Stimulated activated CD4-positive, alpha-beta T cell treated with anti-CD3 and anti-CD28 coated beads, Interleukin-4, amount 100 ng/mL, for 4 hours (primary cell): ENCODE measurements at places on chromosomes 13 and 19.

DNA sequence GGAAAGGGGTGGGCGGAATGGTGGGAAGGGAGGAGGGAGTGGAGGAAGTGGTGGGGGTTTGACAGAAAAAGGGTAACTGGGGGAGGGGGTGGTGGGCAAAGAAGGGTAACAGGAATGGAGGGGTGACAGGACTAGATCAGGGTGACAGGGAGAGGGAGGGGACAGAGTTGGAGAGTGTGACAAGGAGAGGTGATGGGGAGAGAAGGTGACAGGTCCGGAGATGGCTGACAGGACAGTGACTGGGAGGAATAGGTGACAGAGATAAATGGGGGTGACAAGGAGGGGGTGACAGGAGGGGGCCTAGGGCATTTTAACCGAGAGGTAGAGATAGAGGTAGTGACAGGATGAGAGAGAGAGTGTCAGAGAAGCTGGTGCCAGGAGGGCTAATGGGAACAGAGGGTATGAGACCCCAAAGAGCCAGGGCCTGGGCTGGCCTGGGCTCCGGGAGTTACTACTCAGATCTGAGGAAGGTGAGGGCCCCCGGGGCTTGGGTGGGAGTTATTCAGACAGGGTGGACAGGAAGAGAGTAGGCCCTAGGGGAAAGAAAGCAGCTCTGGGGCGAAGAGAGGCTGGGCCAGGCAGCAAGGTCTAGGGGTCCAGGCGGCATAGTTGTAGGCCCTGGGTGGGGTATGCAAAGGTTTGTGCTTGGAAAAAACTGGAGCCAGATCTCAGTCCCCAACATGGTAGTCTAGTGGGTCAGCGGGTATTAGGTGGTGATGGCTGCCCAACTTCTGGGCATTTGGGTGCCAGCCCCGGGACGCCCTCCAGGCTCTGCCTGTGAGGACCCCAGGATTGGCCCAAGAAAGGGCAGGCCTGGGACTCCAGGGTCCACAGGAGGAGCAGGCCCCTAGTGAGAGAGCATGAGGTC is 660 bp downstream of the CIC start:
- no peak for DNase-seq

DNA sequence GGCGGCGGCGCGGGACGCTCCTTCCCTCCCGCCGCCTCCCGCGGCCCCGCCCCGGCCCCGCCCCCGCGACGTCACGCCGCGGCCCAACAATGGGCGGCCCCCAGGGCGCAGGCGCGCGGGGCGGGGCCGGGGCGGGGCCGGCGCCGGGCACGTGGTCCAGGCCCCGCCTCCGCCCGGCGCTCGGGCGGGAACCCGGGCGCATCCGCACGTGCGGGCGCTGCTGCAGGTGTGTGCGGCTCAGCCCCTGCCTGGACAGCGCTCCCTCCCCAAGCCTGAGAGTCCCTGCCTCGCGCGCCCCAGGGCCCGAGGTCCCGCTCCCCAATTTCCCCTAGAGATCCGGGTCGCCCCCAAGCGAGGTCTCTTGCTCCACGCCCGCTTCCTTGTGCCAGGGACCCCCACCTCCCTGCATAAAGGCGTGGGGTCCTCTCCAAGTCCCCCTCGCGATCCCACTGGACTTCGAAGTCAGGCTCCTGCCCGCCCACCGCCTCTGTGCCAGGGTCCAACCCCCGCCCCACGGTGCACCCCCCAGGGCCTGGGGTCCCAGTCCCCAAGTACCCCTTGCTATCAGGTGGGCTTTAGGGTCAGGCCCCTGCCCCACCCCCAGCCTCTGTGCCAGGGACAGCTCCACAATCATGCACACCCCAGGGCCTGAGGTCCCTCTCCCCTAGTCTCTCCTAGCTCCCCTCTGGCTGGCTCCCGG is at the start of gene MEX3D:
Gene MEX3D (minus strand): TSS at position 6 of the 700 bp plus-strand sequence. CDS start 267 bp downstream, outside the sequence.
- DNase-seq = peak; percentile 88

- DNase-seq = no peak
Observed at GRCh38 chr19:5078182-5078581, 109.3 kb downstream of the KDM4B start.

DNA sequence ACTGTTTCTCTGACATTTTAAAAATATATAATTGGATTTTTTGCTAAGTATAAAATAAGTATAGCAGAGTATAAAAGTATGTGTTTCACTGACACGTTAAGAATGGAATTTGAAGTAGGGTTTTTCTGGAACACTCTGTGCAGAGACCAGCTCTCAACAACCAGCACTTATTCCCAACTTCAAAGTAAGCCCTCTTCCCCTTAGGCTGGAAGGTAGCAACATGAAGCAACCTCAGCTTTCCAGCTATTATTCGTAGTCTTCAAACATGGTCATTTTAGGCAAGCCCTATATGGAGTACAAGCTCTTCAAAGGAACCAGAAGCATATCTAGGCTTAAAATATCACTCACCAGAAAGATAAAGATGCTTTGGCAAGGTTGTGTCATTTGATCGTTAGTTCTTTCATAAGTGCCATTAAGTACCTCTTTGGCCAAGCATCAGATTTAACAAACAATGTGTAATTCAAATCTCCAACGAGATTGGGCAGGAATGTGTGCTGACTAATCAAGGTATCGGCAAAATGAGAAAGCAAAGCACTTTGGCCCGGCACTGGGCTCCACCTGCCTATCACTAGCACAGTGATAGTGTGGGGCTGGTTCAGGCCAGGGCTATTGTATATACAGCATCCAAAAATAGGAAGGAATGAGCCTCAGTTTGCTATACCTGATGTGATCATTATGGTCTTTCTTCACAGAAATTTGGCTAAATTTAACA is 95.9 kb upstream of the FREM2 start:
- no peak for DNase-seq

GRCh38 chr13:113852536-113853517 is 11.0 kb downstream of the GAS6 start:
- no peak for DNase-seq

- DNase-seq = no peak
Observed at GRCh38 chr19:7395360-7396066, 46.8 kb downstream of the ARHGEF18 start.

GRCh38 chr13:94073007-94073744 is 406.3 kb downstream of the DCT start:
- DNase-seq = no peak

- DNase-seq = no peak
Observed at GRCh38 chr19:47372603-47373002, 23.5 kb downstream of the DHX34 start.

- DNase-seq = no peak
Observed at GRCh38 chr13:84737661-84738060, 855.4 kb upstream of the SLITRK1 start.

DNA sequence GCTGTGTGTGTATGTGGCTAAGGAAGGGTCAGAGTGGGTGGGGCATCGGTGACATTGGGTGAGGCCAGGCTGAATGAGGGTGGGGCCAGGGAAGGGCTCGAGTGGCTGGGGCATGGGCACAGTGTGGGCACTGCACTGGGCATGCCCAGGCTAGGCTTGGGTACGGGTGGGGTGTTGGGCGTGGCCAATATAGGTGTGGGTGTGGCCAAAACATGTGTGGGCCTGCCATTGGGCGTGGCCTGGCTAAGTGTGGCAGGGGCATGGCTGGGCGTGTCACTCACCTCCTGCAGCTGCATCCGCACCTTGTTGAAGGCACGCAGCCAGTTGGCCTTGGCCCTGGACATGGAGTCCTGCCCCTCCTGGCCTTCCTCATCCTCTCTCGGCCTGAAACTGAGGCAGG is 33.2 kb downstream of the UNC13A start:
- no peak for DNase-seq

- no peak for DNase-seq
Observed at GRCh38 chr13:64684685-64685431, 2545.3 kb downstream of the PCDH9 start.

DNA sequence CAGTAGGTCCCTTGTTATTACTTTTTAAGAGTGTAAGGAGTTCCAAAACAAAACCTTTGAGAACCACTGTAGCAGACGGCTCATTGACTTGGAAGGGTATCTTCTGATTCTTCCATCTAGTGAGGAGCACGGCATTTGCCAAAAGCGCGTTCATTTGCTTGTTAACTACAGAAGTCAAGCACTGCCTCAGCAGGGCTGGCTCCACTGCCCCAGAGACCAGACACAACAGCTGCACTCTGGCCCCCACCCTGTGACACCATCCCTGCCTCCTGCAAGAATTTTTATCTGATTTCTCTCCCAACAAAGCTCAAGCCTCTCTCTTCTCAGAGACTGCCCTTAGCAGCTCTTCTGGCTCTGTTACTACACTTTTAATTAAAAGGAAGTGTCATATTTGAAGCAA is 20.7 kb upstream of the XPO4 start:
- no peak for DNase-seq

GRCh38 chr19:19662344-19662743 is 1.1 kb downstream of the ATP13A1 start:
- DNase-seq = no peak

DNA sequence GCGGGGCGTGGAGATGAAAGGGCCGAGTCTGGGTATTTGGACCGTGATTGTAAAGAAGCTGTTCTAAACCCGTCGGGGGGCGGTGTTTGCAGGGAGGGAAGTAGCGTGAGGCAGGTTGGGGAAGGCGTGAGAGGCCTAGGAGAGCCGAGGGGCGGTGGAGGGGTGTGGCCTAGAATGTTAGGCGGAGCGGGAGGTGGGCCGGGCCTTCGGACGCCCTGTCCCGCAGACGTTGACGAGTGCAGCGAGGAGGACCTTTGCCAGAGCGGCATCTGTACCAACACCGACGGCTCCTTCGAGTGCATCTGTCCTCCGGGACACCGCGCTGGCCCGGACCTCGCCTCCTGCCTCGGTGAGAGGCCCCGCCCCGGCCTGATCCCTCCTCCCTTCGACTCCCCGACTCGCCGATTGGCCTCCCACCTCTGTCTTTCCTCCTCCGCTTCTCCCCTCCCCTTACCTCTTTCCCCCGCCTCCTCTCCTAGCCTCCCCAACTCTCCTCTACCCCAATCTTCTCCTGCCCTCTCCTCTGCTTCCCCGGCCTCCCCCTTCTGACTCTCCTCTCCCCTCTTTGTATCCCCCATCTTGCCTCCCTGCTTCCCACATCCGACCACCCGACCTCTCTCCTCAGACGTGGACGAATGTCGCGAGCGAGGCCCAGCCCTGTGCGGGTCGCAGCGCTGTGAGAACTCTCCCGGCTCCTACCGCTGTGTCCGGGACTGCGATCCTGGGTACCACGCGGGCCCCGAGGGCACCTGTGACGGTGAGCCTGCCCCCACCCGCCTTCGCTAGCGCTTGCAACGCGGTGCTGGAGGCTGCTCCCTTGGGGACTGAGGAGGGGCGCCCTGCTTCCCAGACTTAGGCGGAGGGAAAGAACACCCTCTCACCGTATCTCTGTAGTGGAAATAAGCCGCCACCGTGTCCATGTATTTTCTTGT is 12.8 kb downstream of the LTBP4 start:
- DNase-seq = peak; percentile 85

DNA sequence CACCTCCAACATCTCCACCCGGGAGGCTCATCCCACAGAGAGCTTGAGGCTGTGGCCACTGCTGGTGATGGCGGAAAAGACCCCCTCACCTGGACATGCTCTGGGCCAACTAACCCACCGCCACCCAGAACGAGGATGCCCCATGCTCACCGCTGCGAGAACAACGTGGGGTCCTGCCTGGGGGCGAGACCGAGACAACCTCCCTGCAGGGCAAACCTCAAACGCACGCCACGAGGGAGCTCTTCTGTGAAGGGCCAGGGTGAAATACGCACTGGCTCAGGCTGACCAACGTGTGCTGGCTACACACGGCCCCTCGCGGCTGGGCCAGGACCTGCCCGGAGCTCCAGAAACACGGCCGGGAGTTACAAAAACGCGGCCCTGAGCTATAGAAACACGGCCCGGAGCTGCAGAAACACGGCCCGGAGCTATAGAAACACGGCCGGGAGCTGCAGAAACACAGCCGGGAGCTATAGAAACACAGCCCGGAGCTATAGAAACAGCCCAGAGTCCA is 19.0 kb upstream of the PLPP2 start:
- no peak for DNase-seq

DNA sequence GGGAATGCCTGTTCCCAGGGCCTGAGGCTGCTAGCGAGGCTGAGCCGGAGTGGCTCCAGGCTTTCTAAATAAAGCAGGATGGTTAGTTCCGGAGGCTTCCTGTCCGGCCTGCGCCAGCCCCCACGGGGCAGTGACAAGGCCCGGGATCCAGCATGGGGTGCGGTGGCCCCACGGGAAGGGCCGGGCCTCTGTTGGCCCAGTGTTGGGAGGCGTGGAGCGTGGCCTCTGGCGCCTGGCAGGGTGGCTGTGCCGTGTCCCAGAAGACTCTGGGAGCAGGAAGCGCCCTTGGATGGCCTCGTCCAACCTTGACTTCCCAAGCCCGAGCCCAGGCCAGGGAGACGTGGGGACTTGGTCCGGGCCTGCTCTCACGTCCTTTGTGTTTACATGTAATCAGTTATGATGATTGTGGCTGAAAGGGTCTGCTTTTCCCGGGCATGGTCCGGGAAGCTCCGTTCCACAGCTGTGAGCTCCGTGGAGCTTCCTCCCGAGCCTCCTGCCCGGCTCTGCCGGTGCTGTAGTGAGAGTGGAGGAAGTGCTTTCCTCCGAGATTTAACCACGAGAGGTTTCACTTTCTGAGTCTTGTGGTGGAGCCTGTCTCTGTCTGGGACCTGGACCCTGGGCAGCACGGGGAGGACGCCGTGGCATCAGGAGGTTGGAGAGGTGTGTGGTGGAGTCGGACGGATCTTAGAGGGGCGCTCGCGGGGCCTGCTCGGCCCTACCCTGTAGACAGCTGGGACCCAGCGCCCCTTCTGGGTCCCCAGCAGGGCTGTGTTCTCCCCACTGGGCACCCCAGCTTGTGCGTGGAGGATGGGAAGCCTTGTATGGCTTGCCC is 4.6 kb downstream of the GNA11 start:
- peak; percentile 4 for DNase-seq

GRCh38 chr13:97574926-97575325 is 141.0 kb downstream of the RAP2A start:
- DNase-seq = no peak

- DNase-seq = no peak
Observed at GRCh38 chr13:30145709-30146367, 161.5 kb downstream of the KATNAL1 start.

DNA sequence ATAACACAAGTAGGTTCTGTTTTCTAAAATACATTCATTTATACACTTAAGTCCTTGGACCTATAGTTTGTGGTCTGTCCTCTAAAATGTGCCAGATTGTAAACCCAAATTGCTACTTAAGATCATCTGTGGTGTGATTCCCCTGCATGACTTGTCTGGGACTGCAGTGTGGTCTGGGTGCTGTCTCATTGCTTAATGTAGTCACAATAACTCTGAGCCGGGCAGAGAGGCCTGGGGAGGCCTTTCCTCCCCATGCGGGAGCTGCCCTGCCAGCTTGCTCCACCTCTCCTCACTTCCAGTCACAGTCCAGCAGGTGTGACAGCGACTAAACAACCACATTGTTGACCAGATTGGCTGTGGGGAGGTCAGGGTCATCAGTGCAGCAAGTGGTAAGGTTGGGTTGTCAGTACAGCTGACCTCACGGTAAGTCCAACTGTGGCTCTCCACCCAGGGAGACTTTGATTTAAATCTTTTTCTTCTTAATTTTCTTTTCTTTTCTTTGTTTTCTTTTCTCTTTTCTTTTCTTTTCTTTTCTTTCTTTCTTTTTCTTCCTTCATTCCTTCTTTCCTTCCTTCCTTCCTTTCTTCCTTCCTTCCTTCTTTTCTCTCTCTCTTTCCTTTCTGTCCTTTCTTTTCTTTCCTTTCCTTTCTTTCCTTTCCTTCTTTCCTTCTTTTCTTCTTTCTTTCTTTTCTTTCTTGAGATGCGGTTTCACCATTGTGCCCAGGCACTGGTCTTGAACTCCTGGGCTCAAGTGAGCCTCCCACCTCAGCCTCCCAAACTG is 4.4 kb upstream of the TUBA3C start:
- DNase-seq = no peak
